Upper lobe of left lung (tissue), 6 donors: ENCODE measurements at places on chromosomes 13 and 19.
A peak's percentile ranks its signal among the peaks of the same experiment; 100 is the strongest.

GRCh38 chr13:20058476-20058875 lies 99.9 kb downstream of the ZMYM2 start:
- DNase-seq: no peak

DNA sequence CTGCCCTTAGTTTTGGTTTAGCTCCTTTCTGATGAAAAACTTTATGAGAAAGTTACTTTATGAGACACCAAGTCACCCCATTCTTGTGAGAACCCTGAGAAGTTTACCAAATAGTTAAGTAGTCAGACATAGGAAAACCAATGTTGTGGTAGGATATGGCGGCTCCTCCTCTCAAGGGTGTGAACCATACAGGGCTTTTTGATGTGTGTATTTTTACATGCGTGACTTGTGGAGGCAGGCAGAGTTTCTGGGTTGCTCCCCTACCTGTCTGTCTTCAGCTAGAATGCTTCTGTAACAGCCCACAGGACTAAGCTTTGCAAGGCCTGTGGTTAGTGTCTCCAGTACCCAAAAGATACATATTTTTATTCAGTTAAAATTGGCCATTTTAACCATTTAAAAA lies 18.3 kb downstream of the UBAC2 start:
- no peak for DNase-seq

- DNase-seq: no peak
Observed at GRCh38 chr19:7751157-7751783, 3.9 kb upstream of the CD209 start.

DNA sequence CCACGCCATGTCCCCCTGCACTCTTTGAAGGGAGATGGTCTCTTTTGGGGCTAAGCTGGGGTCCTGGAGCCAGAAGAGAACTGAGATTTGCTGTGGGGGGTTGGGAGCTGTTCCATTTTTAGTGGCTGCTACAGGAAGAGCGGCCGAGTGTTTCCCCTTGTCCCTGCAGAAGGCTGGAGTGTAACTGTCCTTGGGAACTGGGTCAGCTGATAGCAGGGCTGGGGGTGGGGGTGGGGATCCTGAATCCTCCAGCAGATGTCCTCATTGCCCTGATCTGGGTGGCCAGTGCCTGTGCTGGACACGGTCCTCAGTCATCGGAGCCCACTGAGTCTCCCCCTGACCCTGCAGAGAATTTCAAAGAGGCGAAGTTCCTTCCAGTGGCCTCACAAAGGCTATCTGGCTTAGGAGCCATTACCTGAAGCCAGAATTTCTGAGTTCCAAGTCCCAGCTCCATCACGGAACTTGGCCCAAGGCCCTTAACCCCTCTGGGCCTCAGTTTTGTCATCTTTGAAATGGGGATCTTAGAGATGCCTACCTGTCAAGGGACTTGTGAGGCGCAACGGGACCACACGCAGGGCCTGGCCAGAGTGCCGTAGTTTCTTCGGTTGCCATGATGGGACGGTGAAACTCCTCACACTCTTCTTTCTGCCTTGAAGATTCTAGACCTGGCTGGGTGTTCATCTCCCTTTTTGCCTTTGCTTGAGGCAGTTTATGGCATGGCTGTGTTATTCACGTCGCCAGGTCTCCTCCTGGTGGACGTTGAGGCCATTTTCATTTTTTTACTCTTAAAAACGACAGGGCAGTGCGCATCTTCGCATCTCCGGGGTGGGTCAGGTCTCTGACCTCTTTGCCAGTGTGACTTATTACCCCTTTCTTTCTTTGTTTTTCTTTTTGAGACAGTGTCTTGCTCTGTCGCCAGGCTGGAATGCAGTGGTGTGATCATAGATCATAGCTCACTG lies 51.9 kb downstream of the DNM2 start:
- peak; percentile 70 for DNase-seq

DNA sequence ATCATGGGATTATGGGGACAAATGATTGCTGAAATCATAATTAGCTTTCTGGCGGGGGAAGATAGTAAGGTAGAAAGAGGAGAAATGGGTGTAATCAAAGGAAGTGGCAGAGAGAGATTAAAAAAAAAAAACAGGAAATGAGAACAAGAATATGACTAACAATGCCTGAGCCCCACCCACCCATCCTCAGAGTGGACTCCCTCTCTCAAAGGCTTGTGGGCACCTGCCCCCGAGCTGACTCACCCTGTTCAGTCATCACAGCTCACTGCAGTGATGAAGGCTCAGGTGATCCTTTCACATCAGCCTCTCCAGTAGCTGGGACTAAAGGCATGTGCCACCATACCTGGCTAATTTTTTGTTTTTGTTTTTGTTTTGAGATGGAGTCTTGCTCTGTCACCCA lies 26.4 kb upstream of the TPT1 start:
- peak; percentile 79 for DNase-seq

GRCh38 chr13:100673713-100674571 lies 653 bp downstream of the TMTC4 start:
- DNase-seq: peak; percentile 41

- peak; percentile 53 for DNase-seq
Observed at GRCh38 chr19:18319591-18320135, 3.2 kb downstream of the LSM4 start.

DNA sequence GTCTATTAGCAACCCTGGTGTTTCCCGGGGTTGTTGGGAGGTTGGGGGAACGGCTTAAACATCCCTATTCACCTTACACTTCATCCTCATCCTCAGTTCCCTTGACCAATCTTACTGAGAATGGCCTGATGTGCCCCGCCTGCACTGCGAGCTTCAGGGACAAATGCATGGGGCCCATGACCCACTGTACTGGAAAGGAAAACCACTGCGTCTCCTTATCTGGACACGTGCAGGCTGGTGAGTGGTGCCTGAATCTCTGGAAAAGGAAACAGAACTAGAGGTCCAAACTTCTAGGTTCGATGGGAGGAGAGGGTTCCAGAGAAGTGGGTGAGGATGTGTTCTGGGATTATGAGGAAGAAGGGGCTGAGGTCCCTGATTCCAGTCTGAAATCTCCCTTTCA lies 5.9 kb downstream of the PINLYP start:
- DNase-seq: no peak

GRCh38 chr13:72508392-72508791 lies 219.0 kb downstream of the MZT1 start:
- DNase-seq: no peak

DNA sequence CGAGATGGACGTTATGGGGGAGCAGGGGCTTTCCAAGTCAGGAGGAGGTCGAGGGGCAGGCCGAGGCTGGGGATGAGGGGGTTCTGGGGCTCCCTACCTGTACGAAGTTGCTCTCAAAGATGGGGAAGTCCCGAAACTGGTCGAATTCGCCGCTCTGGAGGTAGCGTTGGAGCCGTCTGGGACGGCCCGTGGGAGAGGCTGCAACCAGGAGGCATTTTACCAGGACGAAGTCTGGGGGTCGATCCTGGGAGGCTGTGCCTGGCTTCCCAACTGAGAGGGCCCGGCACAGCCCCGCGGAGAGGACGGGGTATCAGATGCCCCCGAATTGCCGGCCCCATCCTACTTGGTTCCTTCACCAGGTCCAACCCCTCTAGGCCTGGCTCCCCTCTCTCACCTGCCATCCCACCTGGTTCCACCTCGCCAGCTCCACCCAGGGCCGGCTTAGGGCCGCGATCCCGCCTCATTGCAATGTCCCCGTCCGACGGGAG lies 527 bp upstream of the EMC10 start:
- no peak for DNase-seq

GRCh38 chr13:29484796-29485195 lies 110.7 kb downstream of the SLC7A1 start:
- DNase-seq: no peak
